ENCODE measurements at places on chromosomes 5 and 9.

- DNase-seq, result no peak
These were observed 58.3 kb upstream of the AFAP1L1 start for GRCh38 chr5:149213264-149213880.

- DNase-seq, result no peak
These were observed 42.4 kb downstream of the STX17 start for GRCh38 chr9:99948896-99949295.

GRCh38 chr5:108505608-108506007, 123.7 kb upstream of the FBXL17 start:
- no peak for DNase-seq

GRCh38 chr5:87383216-87383615, 29.5 kb downstream of the CCNH start:
- DNase-seq, result peak; percentile 48

- DNase-seq, result no peak
These were observed 70.5 kb upstream of the TNFAIP8 start for GRCh38 chr5:119285070-119285916.

GRCh38 chr5:89179731-89180130, 296.7 kb upstream of the MEF2C start:
- no peak for DNase-seq

DNA sequence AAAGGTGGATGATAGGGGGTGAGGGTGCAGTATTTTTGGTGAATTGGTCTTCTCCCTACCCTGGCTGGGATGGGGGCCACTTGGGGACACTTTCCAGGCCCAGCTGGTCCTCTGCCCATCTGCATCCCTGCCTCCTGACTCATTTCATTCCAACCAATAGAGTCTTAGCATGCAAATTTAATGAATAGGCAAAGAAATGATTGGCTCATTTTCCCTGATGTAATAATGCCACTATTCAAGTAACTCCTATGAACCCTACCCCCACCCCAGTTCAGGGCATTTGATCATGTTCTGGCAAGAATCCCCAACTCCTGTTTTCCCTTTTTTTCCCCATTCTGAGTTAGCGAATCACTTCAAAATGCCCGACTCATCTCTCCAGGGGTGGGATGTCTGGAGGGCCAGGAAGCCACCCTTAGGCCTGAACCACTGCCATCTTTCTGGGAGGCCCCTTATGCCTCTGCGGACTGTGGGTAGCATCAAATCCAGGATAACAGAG, 56.7 kb downstream of the PCDH1 start:
- peak; percentile 87 for DNase-seq

DNA sequence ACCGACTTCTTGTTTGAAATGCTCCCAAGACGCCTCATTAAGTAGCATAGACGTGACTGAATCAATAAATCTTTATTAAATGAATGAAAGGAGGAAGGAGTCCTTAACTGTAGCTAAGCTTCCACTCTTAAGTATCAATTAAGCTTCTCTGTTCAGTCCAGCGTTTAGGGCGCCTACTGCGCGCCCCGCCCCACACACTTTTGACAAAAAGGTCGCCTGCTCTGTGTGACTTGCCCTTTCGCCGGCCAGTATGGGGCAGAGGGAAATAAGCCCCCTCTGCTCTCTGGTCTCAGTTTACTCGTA, 662 bp upstream of the DOLPP1 start:
- DNase-seq, result no peak

- DNase-seq, result no peak
These were observed 103.9 kb upstream of the NR5A1 start for GRCh38 chr9:124611106-124611505.

GRCh38 chr5:149381261-149381985, 2.3 kb upstream of the IL17B start:
- no peak for DNase-seq

GRCh38 chr5:146306838-146307237, 31.8 kb upstream of the POU4F3 start:
- no peak for DNase-seq

- DNase-seq, result peak; percentile 37
These were observed 51.6 kb upstream of the TAS2R1 start for GRCh38 chr5:9681706-9682105.

GRCh38 chr9:20242510-20243189, 379.6 kb downstream of the MLLT3 start:
- no peak for DNase-seq

DNA sequence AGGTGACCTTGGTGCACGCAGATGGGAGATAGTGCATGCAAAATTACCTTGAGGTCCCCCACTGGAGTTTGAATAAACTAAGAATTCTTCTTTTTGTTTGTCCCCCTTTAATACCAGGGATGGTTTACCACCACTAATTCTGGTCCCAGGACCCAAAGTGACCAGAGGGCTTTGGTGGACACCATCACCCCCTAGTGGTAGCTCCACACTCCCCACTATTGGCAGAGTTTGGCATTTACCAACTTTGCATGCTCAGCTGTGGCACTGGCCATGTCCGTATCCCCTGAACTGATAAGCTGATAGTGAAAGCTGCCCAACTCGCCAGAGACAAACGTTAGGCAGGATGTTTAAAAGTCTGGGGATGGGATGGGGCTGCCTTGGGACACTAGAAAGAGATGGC, 3.3 kb downstream of the ASTN2 start:
- peak; percentile 2 for DNase-seq

DNA sequence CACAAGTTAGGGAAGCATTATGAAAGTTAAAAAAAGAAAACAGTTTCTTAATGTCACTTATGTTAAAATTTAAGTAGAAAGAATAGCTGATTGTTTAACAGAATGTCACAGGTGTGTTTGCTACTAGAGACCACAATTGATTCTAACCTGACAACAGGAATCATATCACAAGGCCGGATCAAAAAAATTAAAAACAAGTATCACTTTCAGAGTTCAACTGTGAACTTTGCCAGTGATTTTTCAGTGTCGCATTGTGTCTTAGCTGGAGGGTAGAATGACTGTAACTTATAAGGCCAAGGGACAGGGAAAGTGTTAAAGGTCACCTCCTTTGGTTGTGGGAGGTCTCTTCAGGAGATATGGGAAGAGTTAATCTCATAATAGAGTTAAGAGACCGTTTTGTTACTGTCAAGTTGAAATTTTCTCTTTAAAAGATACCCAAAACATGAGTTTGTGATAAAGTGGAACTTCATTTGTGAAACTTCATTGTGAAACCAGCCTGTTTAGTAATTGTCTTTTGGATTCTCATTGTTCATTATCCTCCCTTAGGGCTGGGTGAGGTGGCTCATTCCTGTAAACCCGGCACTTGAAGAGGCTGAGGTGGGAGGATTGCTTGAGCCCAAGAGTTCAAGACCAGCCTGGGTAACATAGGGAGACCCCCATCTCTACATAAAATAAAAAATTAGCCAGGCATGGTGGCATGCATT, 40.9 kb downstream of the CPEB4 start:
- no peak for DNase-seq

GRCh38 chr9:35732800-35733541, 505 bp downstream of the CREB3 start:
- peak; percentile 52 for DNase-seq

DNA sequence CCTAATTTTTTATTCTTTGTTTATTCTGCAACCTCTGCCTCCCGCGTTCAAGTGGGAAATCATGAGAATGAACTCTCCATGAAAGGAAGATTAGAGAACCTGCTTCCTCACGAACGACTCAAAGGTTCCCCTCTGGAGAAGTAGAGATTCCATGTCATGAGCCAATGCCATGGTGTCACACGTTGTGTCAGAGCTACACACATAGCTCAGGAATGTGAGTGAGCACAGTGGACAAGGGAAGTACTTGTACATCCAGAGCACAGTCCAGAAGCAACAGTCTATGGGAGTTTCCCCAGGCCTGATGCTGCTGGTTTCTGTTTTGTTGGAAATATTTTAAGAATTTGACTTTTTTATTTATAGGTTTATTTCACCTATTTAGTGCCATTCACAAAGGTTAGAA, 26.8 kb upstream of the PPP2CA start:
- DNase-seq, result peak; percentile 73

- peak; percentile 66 for DNase-seq
These were observed 21.0 kb upstream of the ERCC6L2 start for GRCh38 chr9:95854386-95855020.

GRCh38 chr5:122665051-122665450, 109.8 kb upstream of the SNX2 start:
- no peak for DNase-seq

DNA sequence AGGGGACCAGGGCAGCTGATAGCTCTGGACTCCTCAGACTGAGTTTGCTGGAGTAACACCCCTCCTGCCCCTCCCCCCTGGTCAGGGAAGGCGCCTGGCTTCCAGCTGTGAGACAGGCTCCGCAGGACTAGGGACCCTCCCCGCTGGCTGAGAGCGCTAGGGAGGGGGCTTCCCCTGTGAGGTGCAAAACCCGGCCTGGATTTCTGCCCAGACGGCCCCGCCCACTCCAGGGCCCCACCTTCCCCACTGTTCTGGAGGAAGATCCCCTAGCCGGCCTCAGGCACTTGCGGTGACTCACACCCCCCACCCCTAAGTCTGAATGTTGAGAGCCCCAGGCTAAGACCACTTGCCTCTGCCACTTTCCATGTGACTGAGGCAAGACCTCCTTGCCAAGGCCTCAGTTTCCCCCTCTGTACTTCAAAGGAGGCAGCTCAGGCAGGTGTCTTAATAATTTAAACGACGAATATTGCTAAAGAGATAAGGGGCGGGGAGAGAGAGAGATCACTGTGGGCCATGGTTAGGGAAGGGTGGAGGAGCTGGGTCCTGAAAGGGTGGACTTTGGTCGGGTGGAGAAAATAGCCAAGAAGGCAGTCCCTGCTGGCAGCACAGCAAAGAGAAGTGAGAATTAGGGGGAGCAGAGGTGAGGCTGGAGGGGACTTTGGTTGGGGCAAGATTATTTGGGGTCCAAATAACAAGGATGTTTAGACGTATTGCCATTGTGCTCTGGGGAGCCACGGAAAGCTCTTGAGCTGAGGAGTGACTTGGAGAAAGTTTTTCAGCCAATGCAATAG, 1.0 kb upstream of the DAB2IP start:
- peak; percentile 63 for DNase-seq
